ENCODE measurements at places on chromosomes 6 and 20.

- no peak for DNase-seq
Measured at GRCh38 chr6:82832811-82833210, 232.8 kb downstream of the UBE3D start.

- no peak for DNase-seq
Measured at GRCh38 chr20:40591119-40591518, 97.9 kb downstream of the MAFB start.

GRCh38 chr6:111980971-111981840, 72.7 kb upstream of the CCN6 start:
- peak; percentile 38 for DNase-seq

DNA sequence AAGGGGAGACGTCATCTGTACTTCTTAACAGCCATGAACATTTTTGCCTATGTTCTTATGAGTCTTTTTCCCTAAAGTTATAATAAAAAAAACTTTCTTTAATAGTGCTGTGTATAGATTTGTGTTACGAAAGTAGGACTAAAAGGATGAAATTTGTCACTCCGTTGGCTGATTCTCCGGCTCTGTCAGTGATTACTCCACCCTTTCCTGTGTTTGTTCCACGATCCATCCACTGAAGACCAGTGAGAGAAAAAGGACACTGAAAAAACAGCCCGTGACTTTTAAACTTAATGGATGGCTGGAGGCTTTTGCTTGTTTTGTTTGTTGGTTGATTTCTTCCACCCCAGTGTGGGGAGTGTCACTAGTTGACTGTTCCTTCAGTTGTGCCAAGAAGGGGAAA, 232.0 kb upstream of the NOX3 start:
- no peak for DNase-seq

DNA sequence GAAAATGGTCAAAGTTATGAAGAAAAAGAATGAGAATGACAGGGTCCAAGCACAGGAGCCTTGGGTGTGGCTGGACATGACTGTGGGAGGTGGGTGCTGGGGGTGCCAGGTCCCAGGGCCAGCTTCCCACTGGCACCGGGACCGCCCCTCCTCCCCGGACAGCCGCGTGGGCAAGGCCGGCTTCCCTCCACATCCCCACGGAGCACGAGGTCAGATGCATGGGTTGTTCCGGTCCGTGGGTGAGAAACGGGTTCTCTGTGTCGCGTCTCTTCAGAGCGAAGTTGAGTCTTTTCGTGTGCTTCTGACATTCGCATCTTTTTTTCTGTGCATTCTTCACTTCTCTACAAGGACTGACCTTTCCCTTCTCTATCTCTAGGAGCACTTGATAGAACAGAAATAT, 30.1 kb downstream of the KIF25 start:
- DNase-seq, result no peak

DNA sequence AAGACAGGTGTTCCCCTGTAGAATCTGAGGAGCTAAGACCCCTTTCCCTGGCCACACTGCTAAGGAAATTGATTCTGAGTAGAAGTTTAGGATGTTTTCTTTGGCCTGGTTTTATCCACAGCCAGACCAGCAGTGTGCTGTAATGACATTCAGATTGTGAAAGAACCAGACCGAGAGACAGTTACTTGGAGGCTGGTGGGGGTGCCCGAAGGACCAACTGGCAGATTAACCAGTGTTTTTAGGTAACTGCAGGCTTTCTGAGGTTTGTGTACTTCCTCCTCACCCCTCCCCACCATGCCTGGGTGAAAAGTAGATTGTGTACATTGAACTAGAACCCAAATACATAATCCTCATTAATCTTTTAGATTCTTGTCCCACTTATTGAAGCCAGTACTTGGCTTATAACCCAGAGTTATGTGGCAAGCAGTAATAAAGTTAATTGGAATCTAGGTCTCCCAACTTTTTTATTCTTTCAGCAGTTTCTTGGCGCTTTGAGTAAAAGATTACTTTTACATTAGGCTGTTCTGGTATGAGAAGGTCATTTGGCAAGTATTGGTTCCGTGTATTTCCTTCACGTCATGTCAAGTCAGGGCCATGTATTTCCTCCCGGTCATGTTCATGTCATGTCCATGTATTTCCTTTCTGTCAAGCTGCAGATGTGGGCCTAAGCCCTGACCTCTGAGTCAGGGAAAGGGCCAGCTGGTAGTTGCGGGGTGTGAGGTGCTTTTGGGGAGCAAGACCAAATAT, 93.7 kb downstream of the TCP11 start:
- peak; percentile 54 for DNase-seq

- no peak for DNase-seq
Measured at GRCh38 chr6:90494067-90494780, 92.6 kb downstream of the MAP3K7 start.

All from stromal cell of bone marrow (primary cell).